ENCODE measurements at places on chromosomes 2 and 18.

DNA sequence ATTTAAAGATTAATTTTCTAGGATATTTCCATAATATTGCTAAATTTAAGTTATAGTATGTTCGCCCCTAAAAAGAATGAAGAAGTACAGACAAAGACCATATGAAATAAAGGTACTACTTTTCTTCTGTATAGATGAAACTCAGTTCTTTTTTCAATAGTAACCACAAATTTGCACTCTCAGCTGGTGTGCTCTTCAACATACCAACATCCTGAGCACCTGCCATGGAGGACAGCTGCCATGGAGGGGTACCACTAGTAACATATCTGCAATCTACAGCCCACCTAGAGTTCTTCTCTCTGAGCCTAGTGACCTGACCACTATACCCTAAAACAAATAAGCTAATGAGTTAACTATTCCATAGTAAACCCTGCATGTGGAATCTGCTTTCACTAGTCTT lies 36.8 kb upstream of the ERCC3 start:
- DNase-seq: no peak

GRCh38 chr2:102321941-102322719 lies 10.8 kb downstream of the IL1RL1 start:
- DNase-seq: no peak

GRCh38 chr2:24363301-24363700 lies 3.0 kb upstream of the ITSN2 start:
- no peak for DNase-seq

- no peak for DNase-seq
Measured at GRCh38 chr2:163556511-163556910, 179.3 kb downstream of the FIGN start.

DNA sequence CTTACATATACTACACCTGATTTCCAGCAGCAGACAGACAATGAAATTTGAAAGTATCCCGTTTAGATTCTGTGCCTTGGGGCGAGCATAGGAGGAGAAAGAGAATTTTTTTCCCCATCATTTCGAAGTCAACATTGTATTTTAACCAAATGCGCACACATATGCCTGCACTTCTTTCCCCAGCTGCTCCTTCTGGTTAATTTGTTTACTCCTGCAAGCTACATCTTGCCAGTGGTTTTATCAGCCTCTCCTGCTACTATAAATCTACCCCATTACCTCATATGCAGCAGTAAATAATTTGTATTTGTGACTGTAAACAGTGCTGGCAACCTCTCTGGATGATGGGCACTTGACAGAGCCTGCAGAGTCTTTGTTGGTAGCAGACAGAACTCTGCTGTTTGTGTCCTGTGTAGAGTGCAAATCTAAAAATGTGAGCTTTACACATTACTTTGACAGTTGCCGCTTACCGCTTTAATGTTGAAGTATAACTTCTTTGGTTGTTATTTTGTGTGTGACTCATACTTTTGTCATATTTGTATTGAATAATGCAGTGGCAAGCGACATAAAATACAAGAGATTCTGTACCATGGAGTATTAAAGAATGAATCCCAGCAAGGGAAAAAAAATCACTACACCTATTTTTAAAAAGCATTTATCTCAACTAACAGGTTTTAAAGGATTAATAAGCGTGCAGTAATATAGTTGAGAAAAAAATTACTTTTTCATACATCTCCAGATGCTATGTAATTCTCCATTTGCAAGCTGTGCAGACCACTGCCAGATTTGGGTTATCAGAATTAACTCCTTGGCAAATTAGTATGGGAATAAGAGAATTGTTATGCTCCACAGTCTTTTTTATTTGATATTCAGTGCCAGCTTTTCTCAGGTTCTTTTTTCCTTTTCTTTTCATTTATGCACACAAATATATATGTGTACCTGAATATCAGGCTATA lies 536.8 kb downstream of the XIRP2 start:
- no peak for DNase-seq

- DNase-seq: no peak
Measured at GRCh38 chr18:5066380-5066977, 130.6 kb downstream of the AKAIN1 start.

DNA sequence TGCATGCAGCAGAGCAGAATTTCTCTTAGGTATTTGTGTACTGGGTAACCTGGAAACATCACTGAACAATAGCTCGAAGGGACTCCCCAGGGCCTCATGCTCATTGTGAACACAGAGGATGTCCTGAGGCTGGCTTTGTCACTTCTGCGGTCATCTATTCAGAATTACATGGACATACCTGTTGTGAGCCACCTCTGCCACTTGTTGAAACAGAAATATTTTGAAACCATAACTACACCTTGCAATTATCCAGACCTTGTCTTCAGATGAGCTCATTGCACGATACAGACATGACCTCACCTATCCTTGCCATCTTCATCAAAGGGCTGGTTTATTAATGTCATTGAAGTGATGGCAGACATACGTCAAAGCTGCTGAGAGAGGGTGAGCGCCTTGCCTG lies 23.4 kb upstream of the CREG2 start:
- DNase-seq: no peak

GRCh38 chr2:191421950-191422349 lies 176.7 kb downstream of the MYO1B start:
- no peak for DNase-seq

DNA sequence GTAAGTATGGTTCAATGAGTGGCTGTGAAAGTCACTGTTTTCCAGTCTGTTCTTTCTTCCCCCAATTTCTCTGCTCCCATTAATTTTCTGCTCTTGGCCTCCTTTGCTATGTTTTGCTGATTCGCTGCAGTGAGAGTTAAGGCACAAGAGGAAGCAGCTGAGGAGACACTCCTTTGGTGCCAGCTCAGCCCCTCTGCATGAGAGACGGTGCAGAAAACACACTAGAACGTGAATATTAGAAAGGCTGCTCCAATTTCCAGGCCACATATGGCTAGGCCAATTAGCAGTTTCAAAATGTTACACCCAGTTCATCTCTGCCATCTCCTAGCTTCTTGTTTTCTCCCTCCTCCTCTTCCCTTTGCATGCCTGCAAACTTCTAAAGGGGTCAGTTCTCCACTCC lies 38.9 kb downstream of the AKAIN1 start:
- DNase-seq: no peak
